ENCODE measurements at places on chromosomes 12 and 14. TPM values are rescaled to one million over a fixed set of nuclear protein-coding genes. Genes with fewer than 3 reads are reported as not detected.

- DNase-seq, result no peak
These were observed 64.4 kb upstream of the KICS2 start for GRCh38 chr12:64286521-64286920.

DNA sequence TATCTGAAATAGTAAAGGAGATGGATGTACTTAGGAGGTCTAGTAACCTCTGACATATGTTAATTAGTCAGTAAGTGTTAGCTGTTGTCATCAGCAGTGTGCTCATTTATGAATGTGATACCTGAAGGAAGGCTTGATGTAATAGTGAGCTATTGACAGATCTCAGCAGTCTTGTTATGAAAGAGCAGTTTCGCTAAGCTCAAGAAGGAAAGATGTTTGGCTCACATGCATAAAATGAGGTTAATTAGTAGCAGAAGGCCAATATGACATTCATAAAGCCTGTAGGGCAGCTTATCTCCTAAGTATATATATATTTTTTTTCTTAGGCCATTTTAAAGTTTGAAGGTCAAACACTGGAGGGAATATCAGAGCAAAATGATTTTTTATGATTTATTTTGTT lies 2.8 kb downstream of the FAM234B start:
- DNase-seq, result no peak

The NRIP2 gene
- 1.2 TPM for total RNA-seq

The EP400 gene
- 24.4 TPM for total RNA-seq
